ENCODE measurements at places on chromosomes 11 and 22. TPM values are rescaled to one million over a fixed set of nuclear protein-coding genes. Genes with fewer than 3 reads are reported as not detected.

MYBPC3 gene
- not detected for total RNA-seq

HNRNPUL2 gene
- total RNA-seq = 50.5 TPM

ESAM gene
- total RNA-seq = 26.1 TPM

THY1 gene
- 2.4 TPM for total RNA-seq

APOL6 gene
- 16.2 TPM for total RNA-seq

HSPB2 gene
- not detected for total RNA-seq

GRCh38 chr11:76445121-76446084, 585 bp downstream of the EMSY start:
- no peaks in the 10 kb centered on the region for H3K4me1 ChIP-seq
- DNase-seq = no peak
- H3K27me3 ChIP-seq = no peaks in the 10 kb centered on the region
- peak overlapping the region; percentile 95 for H3K27ac ChIP-seq
- H3K36me3 ChIP-seq = no peaks in the 10 kb centered on the region

GRCh38 chr11:6387811-6388599, 2.3 kb upstream of the SMPD1 start:
- no peak for DNase-seq
- no peak overlapping the region for H3K4me3 ChIP-seq
- no peaks in the 10 kb centered on the region for H3K36me3 ChIP-seq
- H3K27ac ChIP-seq = no peak overlapping the region

DNA sequence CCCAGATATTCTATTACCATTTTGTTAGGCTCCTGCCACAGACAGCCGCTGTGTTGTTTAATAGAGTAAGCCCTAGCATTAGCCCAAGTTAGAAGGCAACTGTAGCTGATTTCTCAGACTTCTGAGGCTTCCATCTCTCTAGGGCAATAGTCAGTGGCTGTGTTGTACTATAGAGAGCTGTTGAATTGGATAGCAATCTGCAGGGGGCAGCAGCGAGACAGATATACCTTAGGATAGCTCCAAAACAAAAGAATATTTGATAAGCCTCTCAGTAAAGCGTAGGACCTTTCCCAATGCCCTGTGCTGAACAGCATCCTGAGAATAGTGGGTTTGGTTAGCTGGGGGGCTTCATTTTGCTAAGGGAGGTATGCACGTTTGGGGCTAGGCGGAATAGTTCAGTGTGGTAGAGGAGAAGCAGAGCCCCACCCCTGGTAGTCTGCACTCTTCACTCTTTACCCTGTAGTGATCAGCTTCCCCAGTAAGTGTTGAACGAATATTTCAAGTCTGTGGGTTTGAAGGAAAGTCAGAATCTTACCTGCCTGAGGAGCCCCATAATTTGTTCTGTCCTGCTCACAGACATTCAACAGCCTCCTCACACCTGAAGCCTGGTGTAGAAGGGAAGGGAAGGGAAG, 515.1 kb downstream of the INSC start:
- DNase-seq = no peak
- no peak overlapping the region for H3K4me3 ChIP-seq
- no peaks in the 10 kb centered on the region for H3K36me3 ChIP-seq
- no peaks in the 10 kb centered on the region for H3K4me1 ChIP-seq
- no peak overlapping the region for H3K27ac ChIP-seq

DNA sequence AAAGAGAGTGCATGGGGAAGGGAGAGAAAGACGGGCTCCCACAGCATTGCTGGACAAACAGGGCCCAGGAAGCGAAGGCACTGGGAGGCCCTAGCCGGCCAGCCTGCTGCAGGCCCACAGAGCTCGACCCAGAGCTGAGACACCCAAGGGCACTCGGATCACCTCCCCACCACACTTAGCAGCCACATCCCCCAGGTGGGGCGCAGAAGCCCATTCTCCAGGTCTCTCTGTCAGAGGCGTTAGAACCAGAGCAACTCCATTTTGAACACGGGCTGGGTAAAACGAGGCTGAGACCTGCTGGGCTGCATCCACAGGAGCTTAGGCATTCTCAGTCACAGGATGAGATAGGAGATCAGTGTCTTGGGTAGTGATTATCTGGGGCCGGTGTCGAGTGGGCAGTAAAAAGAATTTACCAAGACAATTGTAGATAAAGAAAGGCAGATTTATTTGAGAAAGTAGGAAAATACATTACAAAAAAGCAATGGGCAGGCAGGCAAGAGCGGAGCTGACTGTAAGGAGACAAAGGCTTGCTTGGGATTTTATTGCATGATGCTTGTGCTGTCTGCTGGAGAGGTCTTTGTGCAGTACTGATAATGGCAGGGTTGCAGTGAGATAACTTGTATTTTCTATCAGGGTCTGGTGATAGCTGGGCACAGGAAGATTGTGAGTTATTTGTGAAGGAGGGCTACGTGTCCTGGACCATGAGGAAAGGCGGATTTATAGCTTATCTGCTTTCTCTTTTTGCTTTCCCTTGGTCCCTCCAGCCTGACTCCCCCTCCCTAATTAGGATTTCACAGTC, 13.4 kb upstream of the CAPN5 start:
- no peak for DNase-seq
- H3K36me3 ChIP-seq = no peaks in the 10 kb centered on the region
- H3K27ac ChIP-seq = no peak overlapping the region
- no peaks in the 10 kb centered on the region for H3K4me1 ChIP-seq
- no peaks in the 10 kb centered on the region for H3K27me3 ChIP-seq
- H3K4me3 ChIP-seq = no peak overlapping the region

DNA sequence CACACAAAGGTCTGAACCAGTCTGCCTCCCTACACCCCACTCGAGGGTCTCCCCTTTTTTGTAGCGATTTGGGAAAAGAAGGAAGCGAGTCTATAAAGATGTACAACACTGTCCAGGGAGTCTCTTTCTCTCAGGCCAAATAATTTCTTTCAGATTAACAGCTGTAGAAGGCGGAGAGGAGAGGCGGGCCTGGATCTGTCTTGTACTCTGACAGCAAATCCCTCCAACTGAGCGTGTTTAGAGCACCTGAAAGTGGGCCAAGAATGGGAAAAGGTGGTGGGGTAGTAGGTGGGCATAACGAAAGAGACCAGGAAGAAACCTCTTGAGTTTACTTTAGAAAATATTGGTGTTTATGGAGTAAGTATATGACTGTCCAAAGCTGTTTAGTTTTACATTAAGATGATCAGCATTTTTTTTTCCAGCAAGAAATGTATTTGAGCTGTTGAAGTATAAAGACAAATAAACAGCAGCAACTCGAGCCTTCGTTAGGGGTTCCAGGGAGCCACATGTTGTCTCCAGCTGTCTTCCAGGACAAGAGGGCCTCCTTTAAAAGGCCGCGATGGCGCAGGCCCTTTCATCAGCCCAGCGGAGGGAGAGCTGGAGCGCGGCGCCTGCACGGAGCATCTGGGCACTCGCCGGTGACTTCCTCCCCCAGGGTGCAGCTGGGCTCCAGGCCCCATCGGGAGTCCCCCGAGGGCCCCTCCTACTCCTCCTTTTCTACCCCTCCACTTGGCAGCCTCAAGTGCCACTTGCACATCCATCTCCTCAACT, 34.9 kb downstream of the SCUBE1 start:
- no peak overlapping the region for H3K4me3 ChIP-seq
- no peak overlapping the region for H3K27ac ChIP-seq
- DNase-seq = no peak
- no peaks in the 10 kb centered on the region for H3K4me1 ChIP-seq

GRCh38 chr11:61278001-61278470, 17.1 kb downstream of the VWCE start:
- H3K36me3 ChIP-seq = no peaks in the 10 kb centered on the region
- no peaks in the 10 kb centered on the region for H3K4me1 ChIP-seq
- H3K27me3 ChIP-seq = no peaks in the 10 kb centered on the region
- no peak overlapping the region for H3K27ac ChIP-seq

DNA sequence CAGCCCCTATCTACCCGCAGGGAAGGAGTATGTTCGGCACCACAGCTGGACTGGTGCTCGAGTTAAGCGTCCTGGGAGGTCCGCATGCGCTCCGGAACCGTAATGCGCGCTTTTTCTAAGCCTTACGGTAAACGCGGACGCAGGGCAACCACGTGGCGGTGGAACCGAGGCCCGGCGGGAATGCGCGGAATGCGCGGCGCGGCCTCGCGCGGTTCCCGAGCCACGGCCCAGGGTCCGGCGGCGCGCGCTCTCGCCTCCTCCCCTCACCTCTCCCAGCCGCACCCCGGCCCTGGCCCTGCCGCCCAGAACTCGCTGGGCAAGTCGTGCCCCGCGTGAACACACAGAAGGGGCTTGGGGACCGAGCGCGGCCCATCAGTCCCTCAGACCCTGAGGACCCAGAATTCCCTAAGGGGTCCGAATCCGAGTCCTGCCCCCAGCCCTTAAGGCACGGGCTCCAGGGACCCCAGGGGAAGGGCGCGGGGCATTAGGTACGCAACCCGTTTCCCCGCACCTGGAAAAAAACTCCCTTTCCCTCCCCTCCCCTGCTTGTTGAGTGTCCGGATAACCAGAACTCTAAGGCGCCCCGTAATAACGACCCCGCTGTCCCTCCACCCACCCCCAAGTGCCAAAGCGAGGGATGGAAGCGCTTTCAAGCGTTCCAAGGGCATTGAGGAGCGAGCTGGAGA, 4.3 kb upstream of the CCND1 start:
- H3K36me3 ChIP-seq = no peaks in the 10 kb centered on the region
- H3K4me1 ChIP-seq = peaks cover 21% of the 10 kb centered on the region
- no peak overlapping the region for H3K4me3 ChIP-seq

- H3K27me3 ChIP-seq = no peaks in the 10 kb centered on the region
- no peaks in the 10 kb centered on the region for H3K4me1 ChIP-seq
- no peak overlapping the region for H3K4me3 ChIP-seq
- no peaks in the 10 kb centered on the region for H3K36me3 ChIP-seq
- DNase-seq = no peak
Observed at GRCh38 chr22:19840955-19841640, 13.6 kb downstream of the GNB1L start.

DNA sequence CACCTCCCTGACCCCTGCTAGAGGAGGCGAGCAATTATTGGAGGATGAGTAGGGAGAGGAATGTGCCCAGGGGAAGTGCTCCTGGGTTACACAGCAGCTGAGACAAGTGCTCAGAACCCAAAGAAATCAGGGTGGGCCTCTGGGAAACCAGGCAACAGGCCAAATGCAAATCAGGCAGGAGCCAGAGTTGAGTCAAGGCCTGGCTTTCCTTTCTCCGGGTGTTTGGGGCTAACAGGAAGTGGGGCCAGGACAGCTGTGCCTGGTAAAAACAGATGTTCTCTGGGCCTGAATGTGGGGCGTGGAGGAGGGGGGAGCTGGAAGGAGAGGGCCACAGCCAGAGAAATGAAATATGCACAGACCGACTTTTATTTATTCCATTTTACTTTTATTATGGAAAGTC, 22.0 kb downstream of the MFNG start:
- H3K27ac ChIP-seq = no peak overlapping the region
- no peaks in the 10 kb centered on the region for H3K27me3 ChIP-seq
- H3K4me3 ChIP-seq = no peak overlapping the region
- peaks cover 12% of the 10 kb centered on the region for H3K4me1 ChIP-seq
- DNase-seq = peak; percentile 19

DNA sequence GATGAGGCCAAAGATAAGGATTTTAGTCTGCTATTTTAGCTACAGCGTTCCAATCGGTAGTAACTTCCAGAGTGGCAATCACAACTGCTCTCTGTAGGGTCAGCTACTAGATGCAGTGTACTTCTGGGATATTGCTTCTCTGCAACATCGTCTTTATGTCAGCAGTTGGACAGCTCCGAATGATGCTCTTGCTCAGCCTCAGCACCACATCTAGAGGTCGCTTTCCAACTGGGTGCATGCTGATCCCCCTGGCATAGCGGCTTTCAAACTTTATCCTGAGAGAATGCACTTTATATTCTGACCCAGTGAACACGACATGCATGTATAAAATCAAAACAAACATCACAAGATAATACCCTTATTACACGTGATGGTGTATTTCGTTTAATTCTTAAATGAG, 219.6 kb downstream of the C11orf87 start:
- H3K27ac ChIP-seq = no peak overlapping the region
- H3K4me3 ChIP-seq = no peak overlapping the region
- no peaks in the 10 kb centered on the region for H3K27me3 ChIP-seq
- no peak for DNase-seq
- no peaks in the 10 kb centered on the region for H3K4me1 ChIP-seq

GRCh38 chr11:28461846-28462245, 353.7 kb downstream of the METTL15 start:
- H3K27me3 ChIP-seq = no peaks in the 10 kb centered on the region
- no peak overlapping the region for H3K27ac ChIP-seq
- DNase-seq = no peak
- no peak overlapping the region for H3K4me3 ChIP-seq
- H3K36me3 ChIP-seq = no peaks in the 10 kb centered on the region

DNA sequence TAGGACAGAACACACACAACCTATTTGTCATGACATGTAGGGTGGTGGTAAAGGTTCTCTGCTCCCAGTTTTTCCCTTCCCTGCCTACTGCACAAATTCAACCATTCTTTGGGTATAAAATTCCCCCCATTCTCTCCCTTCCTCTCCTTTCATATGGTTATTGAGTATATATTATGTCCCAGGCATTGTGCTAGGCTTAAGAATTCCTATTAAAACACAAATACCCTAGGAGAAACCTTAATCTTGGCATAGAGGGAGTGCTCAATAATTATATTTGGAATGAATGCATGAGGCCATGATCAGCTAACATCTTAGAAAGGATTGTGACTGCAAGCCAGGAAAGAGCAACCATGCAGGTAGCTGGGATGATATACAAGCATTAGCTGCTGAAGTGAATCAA, 120.4 kb upstream of the MTMR2 start:
- DNase-seq = no peak
- no peak overlapping the region for H3K4me3 ChIP-seq
- H3K4me1 ChIP-seq = no peaks in the 10 kb centered on the region
- no peaks in the 10 kb centered on the region for H3K27me3 ChIP-seq
- no peaks in the 10 kb centered on the region for H3K36me3 ChIP-seq

GRCh38 chr11:43067681-43068080, 244.1 kb upstream of the API5 start:
- no peaks in the 10 kb centered on the region for H3K27me3 ChIP-seq
- no peaks in the 10 kb centered on the region for H3K36me3 ChIP-seq
- no peak overlapping the region for H3K27ac ChIP-seq
- no peak overlapping the region for H3K4me3 ChIP-seq
- H3K4me1 ChIP-seq = no peaks in the 10 kb centered on the region
- no peak for DNase-seq
